Stimulated activated CD8-positive, alpha-beta memory T cell treated with anti-CD3 and anti-CD28 coated beads, Interleukin-15, amount 100 ng/mL, for 24 hours (primary cell): ENCODE measurements at places on chromosomes 4 and X.

GRCh38 chrX:129983575-129984110, 1.2 kb downstream of the BCORL1 start:
- no peak for DNase-seq

GRCh38 chrX:9874483-9874882, 88.3 kb downstream of the SHROOM2 start:
- no peak for DNase-seq

DNA sequence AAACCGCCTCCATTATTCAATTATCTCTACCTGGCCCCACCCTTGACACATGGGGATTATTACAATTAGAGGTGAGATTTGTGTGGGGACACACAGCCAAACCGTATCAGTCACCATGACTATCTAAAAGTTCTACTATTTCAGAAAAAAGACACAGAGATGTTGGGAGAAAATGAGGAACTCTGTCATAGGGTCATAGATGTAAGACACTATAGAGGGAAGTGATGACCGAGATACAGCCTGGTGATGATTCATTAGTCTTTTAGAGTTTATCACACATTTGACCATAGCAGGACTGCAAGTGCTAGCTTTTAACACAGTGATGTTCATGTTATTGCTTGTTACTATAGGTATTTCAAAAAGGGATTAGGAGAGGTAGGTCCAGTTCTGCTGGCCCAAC, 357.0 kb upstream of the AADAT start:
- no peak for DNase-seq

DNA sequence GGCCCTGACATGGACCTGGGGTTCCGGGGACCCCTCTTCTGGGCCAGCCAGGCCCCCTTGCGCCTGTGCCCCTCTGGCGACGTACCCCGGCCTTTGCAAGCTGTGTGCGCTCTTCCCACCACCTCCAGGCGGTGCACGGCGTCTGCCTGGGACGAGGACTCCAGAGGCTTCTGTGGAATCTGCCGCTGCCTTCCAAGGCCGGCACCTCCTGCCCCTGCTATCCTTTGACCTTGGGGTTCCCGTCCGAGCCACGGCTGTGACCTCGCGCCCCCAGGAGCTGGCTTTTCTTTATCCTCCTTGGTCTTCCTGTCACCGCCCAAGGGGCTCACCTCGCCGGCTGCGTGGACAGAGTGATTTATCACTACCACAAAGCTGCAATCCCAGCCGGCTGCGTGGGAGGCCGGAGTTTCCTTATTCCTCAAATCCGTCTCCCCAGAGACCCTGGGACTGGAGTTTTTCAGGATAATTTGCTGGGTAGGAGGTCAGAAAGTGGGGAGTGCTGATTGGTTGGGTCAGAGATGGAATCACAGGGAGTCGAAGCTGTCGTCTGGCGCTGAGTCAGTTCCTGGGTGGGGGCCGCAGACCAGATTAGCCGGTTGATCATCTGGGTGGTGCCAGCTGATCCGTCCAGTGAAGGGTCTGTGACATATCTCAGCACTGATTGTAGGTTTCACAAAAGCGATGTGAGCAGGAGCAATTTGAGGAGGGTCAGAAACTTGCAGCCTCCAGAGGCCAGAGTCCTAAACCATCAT, 19.8 kb upstream of the PLCXD1 start:
- no peak for DNase-seq

DNA sequence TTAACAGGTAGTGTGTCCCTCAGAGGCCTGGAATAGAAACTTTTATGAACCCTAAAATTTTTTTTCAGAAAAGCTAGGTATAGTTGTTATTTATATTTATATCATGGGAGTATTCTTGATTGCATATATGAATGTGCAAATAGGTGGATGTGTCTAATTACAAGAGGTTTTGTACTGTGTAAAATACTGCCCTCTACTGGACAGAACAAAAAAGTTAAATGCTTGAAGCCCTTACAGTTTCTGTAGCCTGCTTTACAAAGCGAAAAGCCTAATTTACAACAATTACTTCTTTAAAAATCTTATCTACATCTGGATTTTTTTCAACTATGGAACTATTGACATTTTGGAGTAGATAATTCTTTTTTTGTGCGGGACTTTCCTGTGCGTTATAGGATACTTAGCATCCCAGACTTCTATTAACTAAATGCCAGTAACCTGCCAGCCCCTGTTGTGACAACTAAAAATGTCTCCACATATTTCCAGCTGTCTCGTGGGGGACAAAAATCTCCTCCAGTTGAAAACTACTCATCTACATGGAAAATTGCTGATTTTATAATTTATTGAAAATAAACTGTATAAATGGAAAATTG, 35.1 kb downstream of the ENPEP start:
- no peak for DNase-seq

DNA sequence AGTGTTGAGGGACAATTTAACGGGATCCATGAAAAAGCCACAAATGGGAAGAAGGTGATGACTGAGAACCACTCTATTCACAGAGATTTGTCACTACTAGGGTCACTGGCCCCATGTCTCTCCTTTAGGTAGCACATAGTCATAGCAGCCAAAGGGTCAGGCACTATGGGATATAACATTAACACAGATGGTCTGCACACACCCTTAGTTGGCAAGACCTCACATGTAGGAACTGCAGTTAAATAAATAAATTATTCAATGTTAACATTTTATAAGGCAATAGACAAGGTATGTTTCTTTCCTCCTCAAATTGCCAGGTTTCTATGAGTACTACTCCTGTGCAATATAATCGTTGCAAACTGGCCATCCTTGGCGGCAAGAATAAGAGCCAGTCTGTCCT, 10.9 kb downstream of the RASGEF1B start:
- DNase-seq = no peak

DNA sequence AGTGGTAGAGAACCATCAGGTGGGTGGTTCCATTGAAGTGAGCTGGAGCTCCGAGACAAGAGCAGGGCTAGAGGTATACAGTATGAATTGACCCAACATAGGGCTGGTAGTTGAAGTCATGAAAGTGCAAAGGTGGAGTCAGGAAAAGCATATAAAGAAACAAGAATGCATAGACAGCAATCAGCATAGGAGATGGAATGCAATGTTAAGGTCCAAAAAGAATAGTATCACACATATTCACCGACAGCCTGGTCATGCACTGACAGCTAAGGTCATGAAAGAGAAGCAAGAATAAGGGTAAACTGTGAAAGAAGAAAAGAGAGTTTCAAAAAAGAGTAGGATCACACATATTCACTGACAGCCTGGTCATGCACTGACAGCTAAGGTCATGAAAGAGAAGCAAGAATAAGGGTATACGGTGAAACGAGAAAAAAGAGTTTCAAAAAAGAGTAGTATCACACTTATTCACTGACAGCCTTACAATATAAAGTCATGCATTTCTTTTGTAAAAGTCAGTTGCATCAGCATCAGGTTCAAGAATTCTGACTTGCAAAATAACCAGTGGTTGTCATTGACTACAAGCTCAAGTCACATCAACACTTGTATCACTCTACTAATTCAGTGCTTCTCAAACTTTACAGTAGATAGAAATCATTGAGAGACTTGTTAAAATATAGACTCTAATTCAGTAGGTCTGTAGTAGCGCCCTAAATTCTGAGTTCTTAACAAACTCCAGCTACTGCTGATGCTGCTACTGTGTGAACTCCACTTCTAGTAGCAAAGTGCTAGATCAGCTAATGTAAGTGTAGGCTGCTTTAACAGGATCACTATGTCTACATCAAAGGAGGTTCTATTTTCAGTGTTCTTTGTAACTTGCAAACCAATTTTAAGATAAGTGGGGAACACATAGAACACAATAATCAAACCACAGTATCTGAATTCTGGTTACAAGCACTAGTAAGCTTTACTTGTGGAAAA, 221.9 kb downstream of the PDGFC start:
- no peak for DNase-seq

DNA sequence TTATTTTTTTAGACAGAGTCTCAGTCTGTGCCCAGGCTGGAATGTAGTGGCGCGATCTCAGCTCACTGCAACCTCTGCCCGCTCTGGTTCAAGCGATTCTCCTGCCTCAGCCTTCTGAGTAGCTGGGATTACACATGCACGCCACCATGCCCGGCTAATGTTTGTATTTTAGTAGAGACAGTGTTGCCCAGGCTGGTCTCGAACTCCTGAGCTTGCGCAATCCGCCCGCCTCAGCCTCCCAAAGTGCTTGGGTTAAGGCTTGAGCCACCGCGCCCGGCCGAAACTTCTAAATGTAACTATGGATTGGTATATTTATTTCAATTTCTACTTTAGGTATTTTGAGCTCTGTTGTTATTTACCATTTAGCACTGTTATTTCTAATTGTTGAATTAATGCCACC, 79.4 kb downstream of the FAM193A start:
- no peak for DNase-seq
